ENCODE measurements at places on chromosomes 11 and 22.

DNA sequence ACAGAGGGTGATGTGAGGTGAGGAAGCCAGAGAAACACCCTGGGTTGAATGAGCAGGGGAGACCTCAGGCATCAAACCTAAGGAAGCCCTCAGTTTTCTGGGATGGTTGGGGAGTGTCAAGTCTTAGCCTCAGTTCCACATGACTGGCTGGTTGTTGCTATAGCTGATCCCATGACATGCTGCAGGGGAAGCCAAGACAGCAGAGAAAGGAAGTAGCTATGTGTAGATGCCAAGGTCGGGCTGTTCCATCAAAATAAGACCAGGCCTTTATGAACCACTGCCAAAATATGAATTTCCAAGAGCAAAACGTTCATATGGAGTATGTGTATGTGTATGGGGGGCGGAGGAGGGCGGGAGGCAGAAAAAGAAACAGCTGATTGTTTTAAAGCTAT lies 11.6 kb downstream of the CD59 start:
- DNase-seq, result no peak

DNA sequence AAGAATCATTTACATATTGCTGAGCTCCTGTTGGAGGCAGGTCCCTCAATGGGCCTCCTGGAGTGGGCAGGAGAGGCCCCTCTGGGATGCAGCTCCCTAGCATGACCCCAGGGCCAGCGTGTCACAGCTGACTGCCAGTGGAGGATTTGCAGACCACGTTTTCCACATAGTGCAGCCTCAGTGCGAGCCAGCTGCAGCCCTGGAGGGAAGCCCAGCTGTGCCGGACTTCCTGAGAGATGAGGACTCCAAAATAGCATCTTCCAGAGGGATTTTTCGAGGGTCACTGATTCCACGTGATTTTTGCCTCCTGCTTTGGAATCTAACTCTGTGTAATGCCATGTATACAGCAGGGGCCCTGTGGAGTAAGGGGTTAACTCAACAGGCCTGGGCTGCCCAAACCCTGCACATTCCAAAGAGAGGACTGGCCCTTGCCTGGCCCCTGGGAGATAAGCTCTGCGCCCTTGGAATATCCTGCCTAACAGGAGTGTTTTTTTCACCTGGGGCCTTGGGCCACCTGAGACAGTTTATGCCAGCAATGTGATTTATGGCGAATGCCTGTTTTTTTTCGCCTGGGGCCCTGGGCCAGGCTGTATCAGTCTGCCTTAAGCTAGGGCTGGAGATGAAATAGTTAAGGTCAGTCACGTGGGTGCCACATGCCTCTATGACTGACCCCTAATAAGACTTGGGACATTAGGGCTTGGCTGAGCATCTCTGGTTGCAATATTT lies 47.4 kb downstream of the RPS6KA4 start:
- no peak for DNase-seq

DNA sequence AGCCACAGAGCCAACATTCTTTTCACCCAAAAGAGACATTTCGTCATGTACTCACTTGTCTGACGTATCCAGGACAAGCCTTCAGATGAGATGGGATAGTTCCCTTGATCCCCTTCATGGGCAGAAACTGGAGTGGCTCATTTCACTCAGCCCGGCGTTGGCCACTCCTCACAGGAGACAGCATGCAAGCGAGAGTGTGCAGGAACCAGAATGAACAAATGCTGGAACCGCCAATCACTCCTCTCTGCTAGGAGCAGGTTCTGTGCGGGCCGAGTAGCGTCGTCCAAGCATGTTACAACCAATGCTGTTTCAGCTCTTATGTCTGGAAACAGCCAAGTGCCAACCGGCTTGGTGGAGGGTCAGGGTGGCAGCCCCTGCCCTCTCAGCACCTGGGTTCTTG lies 56.7 kb upstream of the GNAZ start:
- no peak for DNase-seq

- DNase-seq, result no peak
Measured at GRCh38 chr11:57313071-57313787, 11.5 kb downstream of the TNKS1BP1 start.

GRCh38 chr11:102316346-102316904 lies 859 bp upstream of the BIRC3 start:
- DNase-seq, result no peak

DNA sequence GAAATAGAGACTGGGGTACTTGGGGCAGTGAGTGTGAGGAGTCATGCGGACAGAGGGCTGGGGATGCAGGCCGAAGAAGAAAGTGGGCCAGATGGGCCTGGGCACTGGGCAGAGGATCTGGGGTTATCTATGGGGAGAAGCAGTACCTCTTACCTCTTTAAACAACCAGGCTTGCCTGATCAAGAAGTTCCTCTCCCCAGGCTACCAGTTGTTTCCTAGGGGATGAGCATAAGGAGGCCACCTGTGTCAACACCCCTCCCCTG lies 98.4 kb upstream of the PITPNB start:
- no peak for DNase-seq

DNA sequence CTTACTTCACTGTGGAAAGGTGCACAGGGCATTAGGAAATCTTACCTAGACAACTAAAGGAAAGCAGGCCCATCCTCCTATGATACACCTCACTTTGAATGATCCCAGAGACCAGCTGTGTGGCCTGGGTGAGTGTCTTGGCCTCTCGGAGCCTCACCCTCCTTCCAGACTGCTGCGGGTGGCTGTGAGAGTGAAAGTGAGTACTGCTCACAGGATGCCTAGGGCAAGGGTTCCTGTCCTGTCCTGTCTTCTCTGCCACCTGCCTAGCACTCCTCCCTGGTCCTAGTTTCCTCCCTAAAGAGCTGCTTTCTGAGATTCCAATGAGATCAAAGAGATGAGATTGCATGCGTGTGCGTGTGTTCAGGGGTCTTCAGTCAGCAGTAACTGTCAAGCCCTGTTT lies 19.5 kb upstream of the ADORA2A start:
- DNase-seq, result no peak

DNA sequence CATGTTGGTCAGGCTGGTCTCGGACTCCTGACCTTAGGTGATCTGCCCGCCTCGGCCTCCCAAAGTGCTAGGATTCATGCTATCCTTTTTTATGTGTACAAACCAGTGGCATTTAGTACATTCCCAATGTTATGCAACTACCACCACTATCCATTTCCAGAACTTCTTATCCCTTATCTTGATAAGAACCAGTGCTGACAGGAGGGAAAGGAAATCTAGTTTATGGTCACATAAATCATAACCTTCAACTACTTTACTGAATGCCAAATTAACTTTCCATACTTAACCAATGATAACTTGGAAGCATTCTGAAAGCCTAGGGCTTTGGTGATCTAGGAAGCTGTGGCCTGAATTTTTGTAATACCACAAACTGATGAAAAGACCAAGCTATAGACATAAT lies 170.4 kb downstream of the SWAP70 start:
- no peak for DNase-seq

DNA sequence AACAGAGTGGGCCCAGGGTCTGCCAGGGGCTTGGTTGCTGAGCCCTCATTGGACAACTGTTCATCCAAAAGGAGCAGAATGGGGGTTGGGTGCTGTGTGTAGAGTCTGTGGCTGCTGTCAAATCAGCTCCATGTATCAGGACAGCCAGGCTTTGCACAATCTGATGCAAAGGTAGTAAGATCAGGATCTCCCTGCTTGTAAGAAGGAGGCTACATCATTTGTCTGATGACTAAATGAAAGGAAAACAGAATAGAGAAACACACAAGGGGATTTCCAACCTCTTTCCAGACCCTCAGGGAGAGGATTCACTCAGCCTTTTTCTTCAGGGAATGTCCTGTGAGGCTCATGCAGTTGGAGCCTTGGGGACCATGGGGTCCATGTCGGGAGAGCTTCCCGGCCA lies 7.2 kb downstream of the MICAL2 start:
- DNase-seq, result no peak

DNA sequence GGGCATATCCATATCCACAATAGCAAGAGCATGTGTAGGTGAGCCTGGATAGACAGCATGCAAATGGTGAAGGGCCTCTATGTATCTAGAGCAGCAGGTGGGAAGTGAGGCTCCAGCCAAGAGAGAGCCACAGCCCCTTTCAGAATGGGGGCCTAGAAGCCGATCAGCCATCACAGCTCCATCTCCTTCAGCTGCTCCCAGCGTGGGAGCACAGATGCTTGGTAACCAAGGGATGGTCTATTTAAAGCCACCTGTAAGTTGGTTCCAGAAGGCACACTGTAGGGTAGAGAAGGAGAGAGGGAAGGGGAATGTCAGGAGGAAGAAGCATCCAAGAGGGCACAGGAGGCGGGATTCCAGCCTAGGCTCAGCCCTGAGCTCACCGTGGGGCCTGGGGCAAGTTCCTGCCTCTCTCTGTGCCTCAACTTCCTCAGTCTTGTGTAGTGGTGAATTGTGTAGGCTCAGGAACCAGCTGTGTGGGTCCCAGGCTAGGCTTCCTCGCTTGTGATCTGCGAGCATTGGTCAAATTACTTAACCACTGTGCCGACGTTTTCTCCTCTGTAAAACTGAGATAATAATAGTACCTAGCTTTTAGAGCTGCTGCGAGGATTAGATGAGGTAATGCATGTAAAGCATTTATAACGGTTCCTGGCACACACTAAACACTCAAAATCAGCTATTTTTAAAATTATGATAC lies 122.9 kb upstream of the NAV2 start:
- DNase-seq, result no peak

GRCh38 chr11:69374946-69375310 lies 81.0 kb downstream of the MYEOV start:
- DNase-seq, result no peak

DNA sequence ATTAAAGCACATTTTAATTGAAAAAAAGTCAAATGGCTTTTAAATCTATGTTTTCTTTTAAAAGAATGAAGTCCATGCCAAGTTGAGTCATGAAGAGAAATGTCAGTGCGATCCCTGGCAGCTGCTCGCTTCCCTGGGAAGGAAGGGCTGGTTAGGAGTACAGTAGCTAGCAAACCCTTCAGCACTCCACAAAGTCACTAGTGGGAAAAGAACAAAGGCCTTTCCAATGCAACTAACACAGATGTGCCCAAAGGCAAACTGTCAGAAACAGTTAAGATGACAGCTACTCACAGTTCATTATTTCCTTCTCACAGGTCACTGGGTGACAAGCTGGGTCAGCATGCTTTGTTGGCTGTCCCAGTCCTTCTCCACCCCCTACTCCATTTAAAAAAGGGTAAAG lies 308.7 kb downstream of the DCDC1 start:
- no peak for DNase-seq

GRCh38 chr11:61635787-61636186 lies 44.4 kb upstream of the DAGLA start:
- DNase-seq, result no peak

GRCh38 chr22:49983148-49984042 lies 22.8 kb downstream of the PIM3 start:
- DNase-seq, result no peak

DNA sequence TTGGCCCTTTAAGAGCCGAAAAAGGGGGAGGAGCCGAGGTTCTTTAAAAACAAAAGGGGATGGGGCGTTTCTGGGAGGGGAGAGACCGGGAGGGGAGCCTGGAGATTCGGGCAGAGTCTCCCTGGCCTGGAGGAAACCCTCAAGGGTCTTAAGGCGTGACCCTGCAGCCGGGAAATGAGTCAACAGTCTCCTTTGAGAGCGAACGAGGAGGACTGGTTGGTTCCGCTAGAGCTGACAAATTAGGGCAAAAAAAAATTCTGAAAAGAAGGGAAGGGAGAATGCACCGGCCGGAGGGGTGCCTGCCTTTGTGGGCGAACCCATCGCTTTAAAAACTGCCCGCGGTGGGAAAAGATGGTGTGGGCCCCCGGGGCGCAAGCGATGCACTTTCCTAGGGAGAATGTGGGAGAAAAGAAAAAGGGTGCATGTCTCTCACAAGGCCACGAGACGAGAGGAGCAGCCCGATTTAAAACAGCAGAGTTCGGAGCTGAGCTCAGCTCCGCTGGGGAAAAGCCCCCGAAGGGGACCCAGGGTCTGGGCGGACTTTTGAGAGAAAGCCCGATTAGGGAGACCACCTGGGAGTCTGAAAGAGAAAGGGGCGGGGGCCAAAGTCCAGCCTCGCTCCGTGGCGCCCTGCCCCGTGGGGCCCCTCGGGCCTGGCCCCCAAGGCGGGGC lies 874 bp downstream of the ZFTA start:
- no peak for DNase-seq

- DNase-seq, result no peak
Measured at GRCh38 chr11:67174311-67174710, 55.2 kb downstream of the KDM2A start.

DNA sequence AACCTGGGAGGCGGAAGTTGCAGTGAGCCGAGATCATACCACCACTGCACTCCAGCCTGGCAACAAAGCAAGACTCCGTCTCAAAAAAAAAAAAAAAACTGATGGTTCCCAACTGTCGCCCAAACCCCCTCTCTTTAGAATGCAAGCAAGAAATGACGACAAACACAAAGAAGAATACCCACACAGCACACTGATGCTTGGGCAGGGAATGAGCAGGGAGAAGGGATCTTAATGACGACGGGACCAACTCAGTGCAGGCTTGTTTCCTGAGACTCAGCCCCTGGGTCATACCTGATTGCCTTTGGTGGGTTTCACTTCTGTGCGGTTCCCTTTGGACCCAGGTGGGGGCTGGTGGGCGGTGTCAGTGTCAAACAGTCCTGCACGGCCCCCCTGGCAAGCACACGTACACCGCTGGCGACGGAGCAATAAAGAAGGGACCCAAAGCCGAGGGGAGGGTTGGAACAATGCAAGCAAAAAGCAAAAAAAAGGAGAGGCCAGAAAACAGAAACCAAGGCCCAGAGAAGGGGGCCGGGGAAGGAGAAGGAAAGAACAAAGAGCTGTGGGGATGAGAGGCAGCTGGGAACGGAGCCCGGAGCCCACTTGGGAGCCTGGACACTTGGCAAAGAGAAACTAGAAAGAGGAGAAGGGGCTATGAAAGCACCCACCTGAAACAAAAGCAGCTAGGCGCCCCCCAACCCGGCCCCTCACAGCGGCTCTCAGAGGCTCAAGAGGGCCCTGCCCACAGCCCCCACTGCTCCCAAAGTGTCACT lies 99.6 kb downstream of the CELSR1 start:
- DNase-seq, result no peak

DNA sequence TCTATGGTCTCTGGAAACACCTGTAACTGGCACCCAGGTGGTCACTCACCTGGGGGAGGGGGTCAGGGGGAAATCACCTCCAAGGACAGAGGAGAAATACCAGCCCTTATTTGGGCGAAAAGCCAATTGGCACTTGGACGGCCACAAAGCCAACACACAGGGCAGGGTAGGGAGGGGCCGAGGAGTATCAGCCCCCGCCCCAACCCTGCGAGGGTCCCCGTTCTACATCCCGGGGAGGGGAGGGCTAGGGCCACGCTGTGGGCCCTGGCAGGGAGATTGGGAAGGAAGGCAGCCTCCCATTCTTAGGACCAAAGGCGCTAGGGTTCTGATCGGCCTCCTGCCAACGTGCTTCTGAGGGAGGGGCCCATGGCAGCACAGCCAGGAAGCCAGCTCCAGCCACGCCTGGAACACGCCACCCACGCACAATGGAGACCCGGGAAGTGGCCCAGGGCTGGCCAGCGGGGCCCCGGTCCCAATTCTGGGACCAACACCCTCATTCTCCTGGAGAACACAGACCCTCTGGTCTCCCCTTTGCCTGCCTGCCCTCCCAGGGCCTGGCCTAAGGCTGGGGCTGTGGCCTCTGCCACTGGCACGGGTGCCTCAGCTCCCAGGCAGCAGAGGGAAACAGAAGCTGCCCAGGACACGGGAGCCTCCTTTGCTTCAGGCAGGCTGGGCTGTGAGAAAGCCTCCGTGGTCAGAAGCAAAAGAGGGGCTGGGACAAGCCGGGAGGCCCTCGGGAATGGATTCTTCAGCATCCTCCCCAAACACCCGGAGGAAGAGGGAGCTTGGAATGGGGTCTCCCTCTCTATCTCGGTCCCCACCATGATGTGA lies 7.4 kb downstream of the CBX6 start:
- no peak for DNase-seq

GRCh38 chr11:111870522-111870885 lies 877 bp downstream of the ALG9 start:
- DNase-seq, result no peak

- DNase-seq, result no peak
Measured at GRCh38 chr22:40210818-40211217, 33.1 kb downstream of the TNRC6B start.
